GM19239 (cell line): ENCODE measurements at places on chromosomes 7 and 10.
A peak's percentile ranks its signal among the peaks of the same experiment; 100 is the strongest.

- DNase-seq, result no peak
Measured at GRCh38 chr7:130329681-130330080, 14.9 kb upstream of the CPA5 start.

- DNase-seq, result no peak
Measured at GRCh38 chr10:43304687-43305333, 37.9 kb upstream of the RASGEF1A start.

- DNase-seq, result no peak
Measured at GRCh38 chr7:7971308-7972040, 2.9 kb downstream of the GLCCI1 start.

DNA sequence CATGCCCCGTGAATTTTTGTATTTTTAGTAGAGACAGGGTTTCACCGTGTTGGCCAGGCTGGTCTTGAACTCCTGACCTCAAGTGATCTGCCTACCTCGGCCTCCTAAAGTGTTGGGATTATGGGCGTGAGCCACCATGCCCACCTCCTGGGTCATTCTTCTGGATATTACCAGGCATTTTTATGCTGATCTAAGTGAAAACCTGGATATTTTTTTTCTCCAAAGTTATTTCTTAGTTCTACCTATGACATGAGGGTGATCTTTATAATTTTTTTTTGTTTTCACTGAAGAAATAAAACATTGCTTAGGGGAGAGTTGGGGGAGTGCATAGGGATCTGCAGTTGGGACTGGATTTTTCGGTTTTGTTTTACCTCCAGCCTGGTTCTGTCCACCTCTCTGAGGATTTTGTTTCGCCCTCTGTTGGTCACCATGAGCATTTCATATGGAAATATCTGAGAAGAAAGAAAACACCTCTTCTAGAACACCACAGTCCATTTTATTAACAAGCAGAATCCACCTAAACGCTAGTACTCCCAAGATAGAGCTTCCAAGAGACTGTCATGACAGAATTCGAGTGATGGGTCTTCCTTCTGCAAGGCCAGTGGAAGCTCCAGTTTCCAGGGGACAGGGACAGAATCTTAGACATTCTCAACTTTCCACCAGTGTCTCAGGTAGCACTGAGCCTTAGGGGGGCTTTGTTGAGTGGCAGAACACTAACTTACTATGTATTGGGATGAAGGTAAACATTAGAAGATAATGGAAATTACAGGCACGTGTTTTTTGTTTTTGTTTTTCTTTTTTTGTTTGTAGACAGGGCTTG, 33.4 kb upstream of the AFAP1L2 start:
- DNase-seq, result peak; percentile 12

- no peak for DNase-seq
Measured at GRCh38 chr10:26528715-26529393, 90.7 kb downstream of the APBB1IP start.

- peak; percentile 4 for DNase-seq
Measured at GRCh38 chr10:120735773-120736371, 115.3 kb upstream of the WDR11 start.

GRCh38 chr7:140517546-140518369, 38.5 kb upstream of the MKRN1 start:
- peak; percentile 79 for DNase-seq

GRCh38 chr7:65960351-65961074, 21.5 kb downstream of the GUSB start:
- no peak for DNase-seq

GRCh38 chr10:22434521-22434920, 89.2 kb downstream of the SPAG6 start:
- no peak for DNase-seq

- no peak for DNase-seq
Measured at GRCh38 chr7:101919363-101920115, 102.1 kb downstream of the CUX1 start.

- DNase-seq, result no peak
Measured at GRCh38 chr10:5199398-5199797, 2.8 kb downstream of the AKR1C4 start.

GRCh38 chr10:123297175-123297574, 143.0 kb downstream of the BUB3 start:
- DNase-seq, result no peak

DNA sequence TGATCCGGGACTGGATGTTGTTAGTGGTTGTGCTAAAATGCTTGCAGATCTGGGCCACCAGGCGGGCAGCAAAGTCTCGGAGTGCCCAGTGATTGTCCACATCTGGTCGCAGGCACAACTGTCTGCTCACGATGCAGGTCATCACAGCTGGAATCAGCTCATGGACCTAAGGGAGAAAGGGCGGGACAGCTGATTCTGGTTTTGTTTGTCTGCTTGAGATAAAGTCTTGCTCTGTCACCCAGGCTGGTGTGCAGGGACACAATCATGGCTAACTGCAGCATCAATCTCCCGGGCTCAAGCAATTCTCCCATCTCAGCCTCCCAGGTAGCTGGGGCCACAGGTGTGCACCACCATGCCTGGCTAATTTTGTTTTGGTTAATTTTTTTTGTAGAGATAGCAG, 8.0 kb downstream of the TAF6 start:
- DNase-seq, result no peak

DNA sequence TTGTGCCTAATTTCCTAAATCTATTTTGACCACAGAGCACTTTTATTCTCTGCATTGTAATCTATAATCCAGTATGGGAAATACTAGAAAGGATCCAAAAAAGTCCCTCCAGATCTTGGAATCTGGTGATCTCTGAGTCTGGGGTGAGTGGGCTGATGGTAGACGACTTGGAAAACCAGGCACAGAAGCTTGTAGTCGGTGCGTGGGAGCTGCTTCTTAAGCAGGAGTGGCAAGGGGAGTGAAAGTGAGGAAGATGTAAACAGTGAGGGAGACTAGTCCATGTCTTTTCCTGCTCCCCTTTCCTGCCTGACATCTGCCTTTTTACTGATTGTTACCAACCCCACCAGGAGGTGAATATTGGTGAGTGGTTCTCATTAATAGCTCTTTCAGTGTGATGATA, 6.8 kb downstream of the AUTS2 start:
- no peak for DNase-seq

DNA sequence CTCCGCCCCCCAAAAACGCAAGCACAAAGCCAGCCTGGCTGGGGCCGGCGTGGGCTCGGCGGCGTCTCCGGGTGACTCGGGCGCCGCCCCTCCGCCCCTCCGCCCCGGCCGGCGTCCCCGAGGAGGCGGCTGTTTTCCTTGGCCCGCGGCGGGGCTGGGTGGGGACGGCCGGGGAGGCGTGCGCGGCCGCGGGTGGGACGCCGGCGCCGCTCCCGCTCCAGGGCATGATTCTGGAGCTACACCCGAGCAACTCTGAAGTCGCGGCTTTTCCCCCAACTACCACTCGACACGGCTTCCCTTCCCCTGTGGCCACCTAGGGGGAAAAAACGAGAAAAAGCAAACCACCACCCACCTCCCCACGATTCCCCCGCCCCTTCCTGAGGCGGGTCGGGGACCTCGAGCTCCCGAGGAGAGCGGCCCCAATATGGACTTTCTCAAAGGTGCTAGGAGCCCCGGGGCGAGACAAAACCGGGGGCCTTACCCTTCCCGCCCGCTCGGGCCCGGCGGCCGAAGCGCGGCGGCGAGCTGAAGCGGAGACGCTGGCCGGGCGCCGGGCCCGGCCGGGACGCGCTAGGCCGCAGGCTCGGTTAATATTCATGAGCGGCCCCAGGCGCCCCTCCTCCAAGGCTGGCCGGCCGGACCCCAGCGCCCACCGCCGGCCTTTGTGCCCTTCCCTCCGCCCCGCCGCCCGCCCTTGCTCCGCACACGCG, 856 bp downstream of the ARHGAP21 start:
- DNase-seq, result peak; percentile 54

GRCh38 chr7:104366390-104366789, 38.0 kb downstream of the LHFPL3 start:
- no peak for DNase-seq

GRCh38 chr7:140489026-140489359, 9.7 kb upstream of the MKRN1 start:
- no peak for DNase-seq

DNA sequence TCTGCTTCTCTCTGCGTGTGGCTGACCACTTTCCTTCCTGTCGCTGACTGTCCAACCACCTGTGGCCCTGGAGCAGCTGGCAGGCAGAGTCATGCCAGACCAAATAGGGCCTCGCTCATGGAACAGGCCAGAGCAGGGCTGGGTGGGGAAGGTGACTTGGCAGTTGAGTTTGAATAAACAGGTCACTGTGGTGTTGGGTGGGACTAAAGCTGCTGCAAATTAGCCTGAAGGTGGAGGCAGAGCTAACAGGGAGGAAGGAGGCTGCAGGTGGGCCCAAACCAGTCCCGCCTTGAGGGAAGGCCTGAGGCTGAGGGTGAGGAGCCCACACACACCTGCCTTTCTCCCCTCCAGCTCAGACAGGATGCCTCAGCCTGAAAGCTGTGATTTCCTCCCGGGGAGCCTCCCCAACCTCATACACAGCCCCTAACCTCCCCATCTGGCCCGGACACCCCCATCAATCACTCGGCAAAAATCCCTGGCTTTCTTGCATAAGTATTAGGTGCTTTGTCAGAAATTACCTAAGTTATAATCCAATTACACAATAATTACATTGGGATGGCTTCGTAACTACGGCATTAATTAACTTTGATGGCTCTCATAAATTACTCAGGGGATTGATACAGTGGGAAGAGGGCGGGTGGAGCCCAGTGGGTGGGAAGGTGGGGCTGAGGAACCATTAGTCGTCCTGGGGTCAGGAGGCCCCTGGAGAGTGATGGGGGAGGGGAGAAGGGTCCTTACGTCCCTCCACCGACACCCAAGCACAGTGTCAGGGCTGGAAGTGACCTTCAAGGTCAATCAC, 97.7 kb upstream of the PCBD1 start:
- peak; percentile 19 for DNase-seq

DNA sequence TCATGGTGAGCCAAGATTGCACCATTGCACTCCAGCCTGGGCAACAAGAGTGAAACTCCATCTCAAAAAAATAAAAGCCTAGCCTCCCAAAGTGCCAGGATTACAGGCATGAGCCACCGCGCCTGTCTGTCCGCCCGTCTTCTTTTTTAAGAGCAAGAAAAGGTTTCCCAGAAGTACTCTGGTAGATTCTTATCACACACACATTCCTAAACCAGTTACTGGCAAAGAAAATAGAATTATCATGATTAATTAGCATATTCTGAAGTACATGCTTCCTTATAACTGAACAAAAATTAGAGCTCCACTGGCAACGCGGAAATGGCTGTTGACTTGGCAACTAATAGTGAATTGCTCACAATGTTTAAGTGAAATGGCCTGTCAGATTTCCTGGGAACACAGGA, 87.0 kb downstream of the ADK start:
- DNase-seq, result no peak

DNA sequence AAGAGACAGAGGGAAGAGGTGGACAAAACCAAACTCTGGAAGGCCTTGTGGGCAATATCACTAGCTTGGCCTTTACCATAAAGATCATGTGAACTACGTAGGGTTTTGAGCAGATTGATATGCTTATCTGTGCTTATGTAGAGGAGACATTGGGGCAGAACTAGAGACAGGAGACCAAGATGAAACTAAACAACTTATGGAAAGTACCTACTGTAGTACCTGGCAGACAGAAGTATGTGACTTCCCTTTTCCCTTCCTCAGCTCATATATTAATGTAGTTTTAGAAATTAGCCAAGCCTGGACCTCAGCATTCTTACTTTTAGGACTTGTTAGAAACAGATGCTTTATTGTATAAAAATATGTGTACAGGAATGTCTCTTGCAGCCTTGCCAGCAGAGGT, 14.0 kb upstream of the IL6 start:
- no peak for DNase-seq

DNA sequence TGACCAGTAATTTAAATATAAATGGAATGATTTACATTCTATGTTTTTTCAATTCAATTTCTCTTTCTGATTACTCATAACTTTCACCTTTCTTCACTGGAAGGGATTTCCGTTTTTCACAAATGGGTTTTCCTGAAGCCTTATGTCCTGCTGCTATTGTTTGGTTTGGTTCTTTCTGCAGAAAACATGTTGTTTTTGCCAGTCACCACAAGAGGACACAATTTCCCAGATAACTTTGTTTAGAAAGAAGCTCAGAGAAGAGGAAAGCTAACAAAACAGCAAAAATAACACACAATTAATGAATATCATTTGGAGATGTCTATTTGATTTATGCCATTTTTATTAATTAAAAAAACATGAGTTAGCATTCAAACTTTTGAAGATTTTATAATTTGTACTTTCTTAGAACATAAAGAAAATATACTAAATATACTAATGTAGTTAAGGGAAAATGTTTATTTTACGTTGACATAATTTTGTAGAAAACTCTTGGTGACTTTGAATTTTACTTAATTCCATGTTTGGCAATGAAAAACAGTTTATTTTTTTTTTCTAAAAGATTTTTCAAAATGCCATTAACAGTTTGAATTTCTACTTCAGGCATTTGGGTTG, 4.6 kb upstream of the TWIST1 start:
- no peak for DNase-seq

GRCh38 chr10:78570633-78571235, 498.0 kb upstream of the ZMIZ1 start:
- no peak for DNase-seq

GRCh38 chr10:78787125-78787524, 281.6 kb upstream of the ZMIZ1 start:
- DNase-seq, result no peak

DNA sequence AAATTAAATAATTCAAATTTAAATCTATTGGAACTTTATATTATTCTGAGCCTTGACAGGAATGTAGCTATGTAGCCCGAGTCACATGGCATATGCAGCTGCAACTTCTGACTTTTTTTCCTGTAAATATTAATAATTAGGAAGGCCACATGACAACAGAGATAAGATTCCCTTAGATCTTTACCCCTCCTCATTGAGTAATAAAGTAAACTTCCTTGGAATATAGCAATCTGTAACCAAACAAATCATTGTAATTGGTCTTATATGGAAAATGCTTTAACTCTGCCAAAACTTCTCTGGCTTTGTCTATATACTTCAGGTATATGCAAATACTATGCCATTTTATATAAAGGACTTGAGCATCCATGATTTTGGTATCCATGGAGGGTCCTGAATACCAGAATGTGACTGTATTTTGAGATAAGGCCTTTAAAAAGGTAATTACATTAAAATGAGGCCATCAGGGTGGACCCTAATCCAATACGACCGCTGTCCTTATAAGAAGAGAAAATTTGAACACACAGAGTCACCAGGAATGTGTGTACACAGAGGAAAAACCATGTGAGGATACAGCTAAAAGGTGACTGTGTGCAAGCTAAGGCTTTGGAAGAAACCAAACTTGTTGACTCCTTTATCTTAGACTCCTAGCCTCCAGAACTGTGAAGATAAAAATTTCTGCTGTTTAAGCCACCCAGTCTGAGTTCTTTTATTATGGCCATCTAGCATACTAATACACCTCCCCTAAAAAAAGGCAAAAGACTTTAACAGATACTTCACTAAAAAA, 222.0 kb downstream of the CTNNA3 start:
- no peak for DNase-seq

GRCh38 chr10:125662584-125662983, 20.4 kb downstream of the TEX36 start:
- DNase-seq, result no peak

- no peak for DNase-seq
Measured at GRCh38 chr7:92988941-92989545, 128.7 kb downstream of the SAMD9 start.
